RPMI7951 (cell line): ENCODE measurements at places on chromosomes 2 and 18.
A peak's percentile ranks its signal among the peaks of the same experiment; 100 is the strongest.

GRCh38 chr2:62858231-62858832 is 152.8 kb downstream of the EHBP1 start:
- DNase-seq = no peak

DNA sequence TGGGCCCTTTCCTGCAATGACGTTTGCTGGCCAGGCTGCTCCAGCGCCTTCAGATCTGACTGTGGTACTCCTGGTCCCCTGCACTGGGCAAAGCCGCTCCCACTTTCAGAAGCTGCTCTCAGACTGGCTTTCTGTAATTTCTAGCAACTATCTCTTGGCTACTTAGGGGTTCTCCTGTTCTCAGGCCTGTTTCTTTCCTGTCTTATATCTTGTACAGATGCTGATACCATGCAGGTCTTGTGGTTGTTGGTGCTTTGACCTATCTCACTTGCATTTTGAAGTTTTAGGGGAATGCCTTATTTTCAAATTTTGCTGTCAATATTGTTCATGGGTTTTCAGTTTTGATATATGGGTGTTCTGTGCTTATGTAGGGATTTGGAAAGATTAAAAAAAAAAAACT is 145.8 kb downstream of the CLIP4 start:
- no peak for DNase-seq

- peak; percentile 92 for DNase-seq
These were observed 588.5 kb upstream of the ZEB2 start for GRCh38 chr2:145108361-145108778.

DNA sequence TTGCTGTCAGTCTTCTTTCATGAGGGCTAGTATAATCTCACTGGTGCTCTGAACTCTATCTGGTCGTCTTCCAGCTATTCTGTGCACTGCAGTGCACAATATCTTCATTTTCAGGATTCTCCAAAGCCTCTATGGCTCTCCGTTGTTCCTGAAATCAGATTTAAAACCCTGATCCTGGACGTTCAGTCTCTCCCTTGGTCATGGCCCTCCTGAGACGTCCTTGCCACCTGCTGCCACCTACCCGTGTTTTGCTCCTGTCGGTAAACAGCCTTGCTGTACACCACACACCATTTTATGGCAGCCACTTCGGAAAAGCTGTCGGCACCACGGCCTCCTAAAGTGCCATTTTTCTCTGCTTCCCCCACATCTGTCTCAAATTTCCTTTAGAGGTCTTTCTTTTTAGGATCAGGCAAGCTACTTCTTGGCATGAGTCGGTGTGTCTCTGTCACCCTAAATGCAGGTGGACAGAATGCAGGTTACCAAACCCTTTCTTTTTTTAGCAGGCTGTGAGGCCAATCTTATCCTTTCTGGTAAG is 170.0 kb downstream of the HRH4 start:
- DNase-seq = no peak

DNA sequence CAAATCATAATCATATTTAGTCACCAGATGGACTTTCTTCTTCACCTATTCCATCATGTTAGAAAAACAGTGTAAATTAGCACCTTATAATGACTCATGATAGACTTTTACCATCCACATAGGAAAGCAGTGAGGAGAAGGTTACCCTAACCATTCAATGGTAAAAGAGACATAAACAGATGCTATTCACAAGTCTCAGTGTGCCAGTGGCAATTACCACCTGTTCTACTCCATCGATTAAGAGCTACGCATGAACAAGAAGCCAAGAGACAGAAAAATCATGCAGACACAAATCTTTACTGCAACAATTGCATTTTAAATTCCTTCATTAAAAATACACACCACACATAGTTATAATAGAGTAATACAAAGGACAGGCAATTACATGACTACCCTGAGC is 106.7 kb upstream of the CHAC2 start:
- DNase-seq = no peak

- no peak for DNase-seq
These were observed 25.9 kb downstream of the SPP2 start for GRCh38 chr2:234076451-234076850.

DNA sequence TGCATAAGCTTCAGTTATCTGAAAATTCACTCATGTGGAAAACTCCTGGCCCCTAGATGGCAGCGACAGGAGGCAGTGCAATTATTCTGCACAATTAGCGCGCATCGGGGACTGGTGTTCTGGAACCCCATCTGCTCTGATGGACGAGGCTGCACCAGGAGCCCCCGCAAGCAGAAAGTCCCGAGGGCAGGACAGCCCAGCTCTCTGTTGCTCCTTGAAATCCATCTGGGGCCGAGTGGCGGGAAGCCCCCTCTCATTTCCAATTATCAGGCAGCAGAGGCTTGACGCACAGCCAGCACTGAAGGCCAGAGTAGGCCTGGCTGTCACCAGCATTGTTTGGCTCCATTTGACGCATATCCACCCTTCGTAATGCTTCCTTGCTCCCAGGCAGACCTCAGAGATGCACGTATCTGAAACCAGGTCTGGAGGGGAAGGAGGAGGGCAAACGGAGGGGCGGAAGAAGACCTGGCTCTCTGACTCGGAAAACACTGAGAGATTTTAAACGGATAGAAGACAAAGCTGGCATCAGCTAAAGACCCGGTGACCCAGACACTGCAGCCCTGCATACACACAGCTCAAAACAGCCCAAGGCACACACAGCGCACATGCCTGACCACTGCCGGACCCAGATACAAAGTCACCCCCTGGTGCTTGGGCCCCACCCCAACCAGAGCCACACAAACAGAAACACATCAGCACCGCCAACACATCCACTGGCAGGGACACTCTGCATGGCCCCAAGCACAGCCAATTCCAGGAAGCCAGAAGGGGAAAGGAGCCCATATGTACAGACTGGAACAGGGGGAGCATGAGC is 69.8 kb downstream of the TNS1 start:
- DNase-seq = no peak

GRCh38 chr2:199955007-199955338 is 318 bp downstream of the TYW5 start:
- DNase-seq = peak; percentile 58

DNA sequence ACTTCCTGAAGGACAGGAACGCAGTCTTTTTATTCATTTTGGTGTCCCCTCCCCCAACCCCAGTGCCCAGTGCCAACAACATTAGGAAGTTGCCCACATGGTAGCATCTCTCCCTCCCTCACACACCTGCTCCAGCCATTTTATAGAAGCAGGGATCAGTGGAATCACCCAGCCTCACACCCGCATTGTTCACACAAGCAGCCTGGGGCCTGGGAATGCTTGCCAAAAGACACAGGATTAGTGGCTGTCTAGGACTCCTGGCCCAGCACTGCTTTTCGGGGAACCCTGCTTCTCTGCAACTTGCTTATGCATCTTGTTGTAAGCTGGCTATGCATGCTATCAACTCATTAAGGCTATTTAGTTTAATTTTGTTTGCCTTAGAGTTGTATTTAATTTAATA is 17.9 kb downstream of the TMEM37 start:
- no peak for DNase-seq

GRCh38 chr18:68436485-68436884 is 278.4 kb downstream of the TMX3 start:
- DNase-seq = peak; percentile 66

- DNase-seq = no peak
These were observed 99.1 kb downstream of the ADD2 start for GRCh38 chr2:70668911-70669310.

DNA sequence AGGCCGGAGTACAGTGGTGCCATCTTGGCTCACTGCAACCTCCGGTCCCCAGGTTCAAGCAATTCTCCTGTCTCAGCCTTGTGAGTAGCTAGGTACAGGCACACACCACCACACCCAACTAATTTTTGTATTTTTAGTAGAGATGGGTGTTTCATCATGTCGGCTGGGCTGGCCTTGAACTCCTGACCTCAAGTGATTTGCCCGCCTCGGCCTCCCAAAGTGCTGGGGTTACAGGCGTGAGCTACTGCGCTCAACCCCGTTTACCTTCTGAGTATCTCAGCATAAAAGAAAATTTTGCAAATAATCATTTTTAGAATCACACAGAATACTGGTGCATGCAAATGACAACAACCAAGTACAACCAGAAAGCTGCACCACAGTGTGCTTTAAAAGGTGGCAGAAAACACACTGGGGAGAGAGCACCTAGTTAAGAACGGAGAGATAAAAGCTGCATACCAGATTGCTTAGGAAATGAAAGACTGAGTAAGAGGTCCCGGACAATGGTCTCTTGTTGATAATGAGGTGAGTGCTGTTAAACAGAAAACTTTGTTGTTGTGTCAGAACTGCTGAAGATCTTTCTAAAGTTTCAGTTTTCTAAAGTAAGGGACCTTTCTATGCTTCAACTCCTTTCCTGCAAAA is 189.6 kb downstream of the ACTR3 start:
- DNase-seq = no peak

GRCh38 chr2:148719195-148719749 is 74.7 kb downstream of the EPC2 start:
- DNase-seq = no peak

DNA sequence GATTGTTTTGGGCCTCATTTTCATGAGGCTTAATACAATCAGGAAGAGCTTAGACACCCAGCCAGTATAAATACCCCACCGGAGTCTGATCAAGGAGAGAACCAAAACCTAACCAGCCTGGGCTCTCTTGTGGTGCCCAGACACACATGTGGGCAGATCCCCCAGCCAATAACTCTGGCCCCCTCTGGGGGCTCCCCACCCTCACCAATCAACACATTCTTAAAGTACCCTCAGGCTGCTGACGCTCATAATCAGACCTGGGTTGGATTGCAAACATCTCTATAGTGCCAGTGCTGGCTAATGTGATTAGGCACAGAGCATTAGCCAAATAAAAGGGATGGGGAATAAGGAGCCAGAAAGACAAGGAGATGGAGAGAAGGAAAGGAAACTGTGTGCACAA is 329.6 kb downstream of the BCL11A start:
- DNase-seq = no peak

DNA sequence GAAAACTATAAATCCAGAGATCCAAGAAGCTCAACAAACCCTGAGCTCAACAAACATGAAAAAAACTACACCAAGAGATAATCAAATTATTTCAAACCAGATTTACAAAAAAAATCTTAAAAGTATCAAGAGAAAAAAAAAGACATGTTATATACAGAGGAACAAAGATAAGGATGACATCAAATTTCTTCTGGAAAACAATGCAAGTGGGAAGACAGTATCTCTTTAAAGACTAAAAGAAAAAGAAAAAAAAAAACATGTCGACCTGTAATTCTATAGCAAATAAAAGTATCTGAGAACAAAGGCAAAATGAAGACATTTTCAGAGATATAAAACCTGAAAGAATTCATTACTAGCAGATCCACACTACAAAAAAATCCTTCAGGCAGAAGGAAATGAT is 21.3 kb downstream of the TMEM131 start:
- DNase-seq = no peak

DNA sequence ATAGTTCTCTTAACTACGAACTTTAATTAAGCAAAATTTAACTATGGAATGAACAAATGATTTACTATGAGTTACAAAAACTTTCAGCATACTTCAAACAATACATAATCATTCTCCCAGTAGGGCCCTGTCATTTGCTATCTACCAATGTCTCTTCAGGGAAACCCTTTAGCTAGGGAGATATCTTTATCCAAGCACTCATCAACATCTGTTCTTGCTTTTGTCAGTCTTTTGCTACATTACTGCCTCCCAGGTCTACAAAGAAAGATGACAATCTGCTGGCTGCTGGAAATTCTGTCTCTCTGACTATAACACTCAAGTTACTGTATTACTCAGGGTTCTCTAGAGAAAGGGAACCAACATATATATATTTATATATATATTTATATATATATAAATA is 1626.3 kb upstream of the CELF4 start:
- DNase-seq = no peak

DNA sequence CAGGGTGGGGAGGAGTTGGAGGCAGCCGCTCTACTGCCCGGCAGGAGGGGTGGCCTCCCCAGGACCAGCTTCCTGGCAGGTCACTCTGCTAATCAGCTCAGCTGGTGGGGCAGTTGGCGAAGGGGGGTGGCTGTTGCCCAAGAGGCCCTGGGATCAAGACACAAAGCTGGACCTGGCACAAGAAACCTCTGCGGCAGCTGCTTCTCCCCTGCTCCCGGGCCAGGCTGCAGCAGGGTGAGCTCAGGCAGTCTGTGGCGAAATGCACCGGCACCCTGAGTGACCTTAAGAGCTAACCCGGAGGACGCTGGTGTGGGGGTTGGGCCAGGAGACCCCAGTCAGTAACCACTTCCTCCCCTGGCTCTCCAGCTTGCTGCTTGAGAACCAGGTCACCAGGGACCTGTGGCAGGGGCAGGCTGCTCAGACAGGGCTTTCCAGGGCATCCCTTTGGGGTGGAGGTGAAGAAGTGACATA is 31.1 kb downstream of the TOGARAM2 start:
- no peak for DNase-seq

GRCh38 chr2:109081374-109081773 is 47.6 kb upstream of the SH3RF3 start:
- no peak for DNase-seq

- no peak for DNase-seq
These were observed 64.2 kb upstream of the GREB1L start for GRCh38 chr18:21177822-21178221.

DNA sequence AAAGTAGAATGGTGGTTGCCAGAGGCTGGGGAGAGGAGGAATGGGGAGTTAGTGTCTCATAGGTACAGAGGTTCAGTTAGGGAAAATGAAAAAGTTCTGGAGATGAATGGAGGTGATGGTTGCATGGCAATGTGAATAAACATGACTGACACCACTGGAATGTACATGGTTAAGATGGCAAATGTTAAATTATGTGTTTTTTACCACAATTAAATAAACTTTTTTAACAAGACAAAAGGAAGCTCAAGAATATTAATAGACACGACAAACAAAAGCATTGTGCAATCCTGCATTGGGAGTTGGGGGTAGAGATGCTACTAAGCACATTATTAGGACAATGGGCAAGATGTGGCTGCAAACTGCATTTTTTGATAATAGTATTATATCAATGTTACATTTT is 147.7 kb downstream of the TWIST2 start:
- DNase-seq = no peak

GRCh38 chr18:76564117-76564516 is 69.1 kb upstream of the ZNF516 start:
- peak; percentile 53 for DNase-seq

- no peak for DNase-seq
These were observed 1.7 kb downstream of the EPHA4 start for GRCh38 chr2:221570321-221570935.

DNA sequence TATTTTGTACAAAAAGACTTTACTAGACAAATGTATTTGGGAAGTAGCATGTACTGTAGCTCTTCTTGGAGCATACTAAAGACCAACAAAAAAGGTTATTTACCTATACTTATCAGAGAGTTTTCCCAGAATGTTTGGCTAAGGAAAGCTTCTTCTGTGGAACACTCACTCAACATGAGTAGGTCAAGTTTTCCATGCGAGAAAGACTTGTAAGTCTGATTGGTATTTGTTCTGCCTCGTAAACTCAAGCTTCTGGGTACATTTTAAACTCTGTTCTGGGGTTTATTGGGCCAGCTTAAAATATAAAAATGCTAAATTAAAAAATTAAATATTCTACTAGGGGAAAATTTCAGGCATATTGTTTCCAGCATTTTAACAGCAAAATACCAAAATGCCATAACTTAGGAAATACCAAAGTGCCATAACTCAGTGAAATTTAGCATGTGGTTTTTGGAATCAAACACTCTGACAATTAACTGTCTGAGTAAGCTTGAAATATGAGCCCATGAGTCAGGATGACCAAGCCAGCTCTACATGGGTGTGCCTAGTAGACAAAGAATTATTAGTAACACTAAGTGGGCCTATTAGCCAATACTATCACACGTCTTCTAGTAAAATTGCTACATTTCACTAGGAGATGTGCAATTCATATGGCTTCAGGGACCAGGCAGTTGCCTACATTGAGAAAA is 47.3 kb upstream of the SERPINE2 start:
- DNase-seq = peak; percentile 90
